ENCODE measurements at places on chromosomes 1 and 21.

GRCh38 chr1:10948463-10948775 lies 64.0 kb upstream of the TARDBP start:
- DNase-seq, result no peak

DNA sequence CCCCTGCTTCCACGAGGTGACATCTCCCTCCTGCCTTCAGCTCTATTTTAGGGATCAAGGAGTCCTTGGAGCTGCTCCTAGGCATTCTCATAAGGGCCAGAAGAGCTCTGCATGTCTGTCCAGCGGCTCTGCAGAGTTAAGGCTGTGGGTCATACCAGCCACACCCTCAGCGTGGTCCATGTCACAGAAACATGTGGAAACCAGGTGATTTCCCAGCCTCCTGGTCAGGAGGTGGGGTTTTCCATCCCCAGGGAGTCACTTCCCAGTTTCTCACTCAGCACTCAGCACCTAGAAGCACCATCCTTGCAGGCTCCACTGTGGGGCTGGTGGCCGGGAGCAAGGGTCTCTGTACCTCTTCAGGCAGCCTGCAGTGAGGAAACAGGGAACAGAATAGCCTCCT lies 1.4 kb upstream of the TNFRSF1B start:
- no peak for DNase-seq

DNA sequence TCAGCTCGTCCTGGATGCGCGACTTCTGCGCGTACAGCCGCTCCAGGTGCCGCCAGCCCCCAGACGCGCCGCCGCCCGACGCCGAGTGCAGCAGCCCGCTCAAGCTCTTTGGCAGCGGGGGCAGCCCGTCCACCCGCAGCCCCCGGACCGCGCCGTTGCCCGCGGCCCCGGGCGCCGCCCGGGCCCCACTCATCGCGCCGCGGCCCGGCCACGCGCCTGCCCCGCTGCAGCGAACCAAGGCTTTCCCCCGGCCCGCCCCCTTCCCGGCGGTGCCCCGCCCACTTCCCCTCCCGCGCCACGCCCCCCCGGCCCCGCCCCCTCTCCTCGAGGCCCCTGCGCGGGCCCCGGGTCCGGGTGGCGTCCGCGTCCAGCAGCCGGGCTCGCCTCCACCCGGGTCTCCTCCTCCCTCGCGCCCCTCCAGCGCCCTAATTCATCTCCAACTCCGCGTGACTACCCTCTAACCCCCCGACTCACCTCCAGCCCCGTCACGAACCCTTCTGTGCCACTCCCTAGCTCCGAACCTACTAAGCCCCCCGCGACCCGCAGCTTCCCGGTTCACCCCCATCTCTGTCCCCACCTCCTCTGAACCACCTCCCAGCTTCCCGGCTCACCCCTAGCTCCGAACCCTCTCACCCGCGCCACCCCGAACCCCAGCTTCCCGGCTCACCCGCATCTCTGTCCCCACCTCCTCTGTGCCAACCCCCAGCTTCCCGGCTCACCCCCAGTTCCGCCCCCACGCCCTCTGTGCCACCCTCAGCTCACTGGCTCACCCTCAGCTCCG lies at the start of gene FAM89A:
Gene FAM89A (minus strand): TSS at position 236 of the 781 bp plus-strand sequence. CDS start 43 bp downstream, at position 193.
- DNase-seq, result peak; percentile 13

DNA sequence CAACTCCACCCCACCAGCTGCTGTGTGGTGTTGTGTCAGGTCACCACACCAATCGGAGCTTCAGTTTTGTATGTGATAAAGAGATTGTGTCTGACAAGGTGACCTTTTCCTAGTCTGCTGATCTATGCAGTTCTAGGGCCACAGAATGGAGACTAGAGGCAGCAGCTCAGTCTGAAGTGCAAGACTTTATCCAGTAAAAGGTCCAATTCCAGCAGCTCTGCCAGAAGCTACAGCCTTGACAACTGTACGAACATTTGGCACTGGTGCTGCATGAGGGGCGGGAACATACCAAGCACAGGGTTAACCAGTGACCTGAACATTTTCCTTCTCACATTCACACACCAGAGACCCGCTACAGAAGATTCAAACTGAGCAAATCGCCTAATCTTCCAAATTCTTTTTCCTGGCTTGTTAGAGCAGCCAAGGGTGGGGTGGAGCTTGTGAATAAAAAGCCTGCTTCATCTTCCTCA lies 9.3 kb downstream of the FMO1 start:
- no peak for DNase-seq

GRCh38 chr1:116817582-116818064 lies 63.4 kb downstream of the CD2 start:
- no peak for DNase-seq

DNA sequence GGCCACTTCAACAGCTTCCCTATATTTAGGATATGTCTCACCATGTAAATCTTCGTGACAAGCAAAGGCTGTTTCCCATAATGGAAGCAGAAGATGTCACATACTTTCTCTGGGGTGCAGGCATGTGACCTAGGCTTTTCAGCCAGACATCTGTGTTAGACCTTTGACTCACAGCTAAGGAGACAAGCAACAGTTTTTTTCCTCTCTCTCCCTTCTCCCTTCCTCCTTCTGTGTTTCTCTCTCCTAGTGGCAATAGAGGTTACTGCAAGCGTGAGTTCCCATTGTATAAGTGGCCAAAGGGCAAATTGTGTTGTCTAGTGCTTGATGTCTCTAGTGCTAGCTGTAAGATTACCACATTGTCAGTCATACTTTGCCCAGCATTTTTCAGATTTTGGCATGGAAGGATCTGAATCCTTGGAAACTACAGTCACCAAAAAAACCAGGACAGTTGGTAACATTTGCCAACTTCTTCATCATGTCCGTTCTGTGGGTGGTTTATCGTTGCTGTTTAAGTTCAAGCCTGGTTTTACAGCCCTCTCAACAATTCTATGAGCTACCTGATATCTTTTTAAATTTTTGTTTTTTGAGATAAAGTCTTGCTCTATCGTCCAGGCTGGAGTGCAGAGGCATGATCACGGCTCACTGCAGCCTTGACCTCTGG lies 44.4 kb upstream of the RABGAP1L start:
- DNase-seq, result no peak

DNA sequence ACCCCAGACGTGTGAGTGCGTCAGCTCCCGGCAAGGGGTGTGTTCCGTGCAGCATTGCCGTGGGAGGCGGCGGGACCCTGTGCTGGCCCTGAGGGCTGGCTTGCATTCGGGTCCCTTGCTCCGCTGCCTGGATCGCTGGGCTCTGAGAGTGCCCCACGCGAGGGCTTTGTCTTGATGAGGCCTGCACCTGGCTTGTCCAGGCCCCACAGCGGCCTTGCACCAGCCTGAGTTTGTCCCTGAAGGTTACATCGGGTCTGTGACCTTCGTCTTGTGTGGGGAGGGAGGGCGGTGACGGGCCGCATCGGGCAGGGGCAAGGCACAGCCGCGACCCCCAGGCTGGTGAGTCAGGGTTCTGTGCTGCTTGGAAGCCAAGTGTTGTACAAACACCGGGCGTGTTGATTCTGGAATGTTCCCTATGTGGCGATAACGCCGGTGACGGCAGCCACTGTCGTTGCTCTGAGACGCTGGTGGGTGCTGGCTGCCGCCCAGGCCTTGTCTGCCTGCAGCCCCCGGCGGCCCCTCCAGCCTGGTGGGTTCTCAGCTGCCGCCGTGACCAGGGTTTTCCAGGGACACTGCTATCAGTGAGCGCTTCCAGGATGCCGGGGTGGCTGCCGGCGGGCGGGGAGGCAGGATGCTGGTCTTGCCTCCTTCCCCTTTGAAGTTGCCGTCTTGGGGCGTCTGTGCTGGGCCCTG lies 42.9 kb downstream of the SLX9 start:
- no peak for DNase-seq

- no peak for DNase-seq
These were observed 408.0 kb downstream of the DISC1 start for GRCh38 chr1:232034556-232034955.

DNA sequence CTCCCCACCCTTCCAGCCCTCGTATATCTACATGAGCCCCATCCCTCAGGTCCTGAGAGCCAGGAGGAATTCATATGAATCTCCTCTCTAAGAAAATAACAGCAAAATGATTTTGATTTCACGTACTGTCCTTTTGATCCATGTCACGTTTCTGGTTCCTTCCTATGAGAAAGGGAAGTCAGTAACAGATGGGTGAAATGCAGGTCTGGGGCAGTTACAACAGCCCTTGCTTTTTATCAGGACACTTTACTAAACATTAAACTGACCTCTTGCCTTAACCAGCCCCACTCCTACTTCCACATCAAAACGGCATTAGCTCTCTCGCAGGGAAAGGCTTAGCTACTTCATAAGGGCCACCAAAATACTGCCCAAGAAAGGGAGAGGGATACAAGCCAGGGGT lies 59.0 kb downstream of the SPATA46 start:
- no peak for DNase-seq

DNA sequence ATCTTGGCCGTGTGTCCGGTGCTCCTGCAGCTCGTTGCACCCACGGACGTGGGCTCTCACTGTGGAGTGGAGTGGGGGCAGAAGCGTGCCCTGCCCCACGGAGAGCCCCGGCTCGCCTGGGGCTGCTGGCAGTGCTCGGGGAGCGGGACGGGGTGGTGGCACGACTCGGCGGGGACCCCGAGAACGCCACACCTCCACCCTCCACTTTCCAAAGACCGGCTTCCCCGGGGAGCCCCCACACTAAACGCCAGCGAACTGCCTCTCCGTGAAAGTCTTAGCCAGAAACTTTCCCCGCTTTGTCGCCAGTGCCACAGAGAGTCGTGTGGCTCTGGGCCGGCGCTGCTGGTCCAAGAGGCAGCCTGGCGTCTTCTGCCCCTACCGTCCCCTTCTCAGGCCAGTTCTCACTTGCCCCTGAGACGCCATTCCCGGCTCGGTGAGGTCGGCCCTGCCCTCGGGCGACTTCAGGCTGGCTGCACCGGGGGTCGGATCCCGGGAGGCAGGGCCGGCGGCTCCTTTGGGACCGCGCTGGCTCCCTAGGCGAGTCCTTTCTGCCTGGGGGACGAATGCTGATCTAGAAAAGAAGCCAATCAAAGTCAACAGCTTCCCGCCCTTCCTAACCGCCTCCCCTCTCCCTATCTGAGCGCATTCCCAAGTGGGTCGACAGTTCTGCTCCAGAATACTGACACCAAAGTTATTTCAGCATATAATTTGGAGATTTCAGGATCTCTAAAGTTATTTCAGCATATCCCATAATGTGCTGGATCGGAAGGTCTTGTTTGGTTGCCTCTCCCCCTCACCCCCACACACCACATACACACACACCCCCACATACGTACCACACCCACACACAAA lies 2.6 kb upstream of the SAMD13 start:
- DNase-seq, result peak; percentile 44

GRCh38 chr1:15272009-15272781 lies 25.2 kb downstream of the FHAD1 start:
- DNase-seq, result no peak

DNA sequence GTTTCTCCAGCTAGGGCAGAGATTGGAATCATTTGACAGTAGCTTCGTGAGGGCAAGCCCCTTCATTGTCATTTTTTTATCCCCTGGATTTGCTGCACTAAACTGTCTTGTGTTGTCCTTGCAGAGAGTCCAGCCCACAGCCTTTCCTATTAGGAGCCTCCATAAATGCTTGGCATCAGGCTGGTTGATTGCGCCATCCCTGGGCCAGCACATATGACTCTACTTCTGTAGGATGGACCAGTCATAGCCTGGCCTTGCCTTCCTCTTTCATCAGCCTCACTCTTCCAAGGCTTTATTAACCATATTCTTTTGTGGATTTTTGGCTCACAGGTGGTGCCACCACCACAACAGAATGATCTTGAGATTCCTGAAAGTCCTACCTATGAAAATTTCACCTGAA lies 31.4 kb downstream of the LY9 start:
- DNase-seq, result no peak

DNA sequence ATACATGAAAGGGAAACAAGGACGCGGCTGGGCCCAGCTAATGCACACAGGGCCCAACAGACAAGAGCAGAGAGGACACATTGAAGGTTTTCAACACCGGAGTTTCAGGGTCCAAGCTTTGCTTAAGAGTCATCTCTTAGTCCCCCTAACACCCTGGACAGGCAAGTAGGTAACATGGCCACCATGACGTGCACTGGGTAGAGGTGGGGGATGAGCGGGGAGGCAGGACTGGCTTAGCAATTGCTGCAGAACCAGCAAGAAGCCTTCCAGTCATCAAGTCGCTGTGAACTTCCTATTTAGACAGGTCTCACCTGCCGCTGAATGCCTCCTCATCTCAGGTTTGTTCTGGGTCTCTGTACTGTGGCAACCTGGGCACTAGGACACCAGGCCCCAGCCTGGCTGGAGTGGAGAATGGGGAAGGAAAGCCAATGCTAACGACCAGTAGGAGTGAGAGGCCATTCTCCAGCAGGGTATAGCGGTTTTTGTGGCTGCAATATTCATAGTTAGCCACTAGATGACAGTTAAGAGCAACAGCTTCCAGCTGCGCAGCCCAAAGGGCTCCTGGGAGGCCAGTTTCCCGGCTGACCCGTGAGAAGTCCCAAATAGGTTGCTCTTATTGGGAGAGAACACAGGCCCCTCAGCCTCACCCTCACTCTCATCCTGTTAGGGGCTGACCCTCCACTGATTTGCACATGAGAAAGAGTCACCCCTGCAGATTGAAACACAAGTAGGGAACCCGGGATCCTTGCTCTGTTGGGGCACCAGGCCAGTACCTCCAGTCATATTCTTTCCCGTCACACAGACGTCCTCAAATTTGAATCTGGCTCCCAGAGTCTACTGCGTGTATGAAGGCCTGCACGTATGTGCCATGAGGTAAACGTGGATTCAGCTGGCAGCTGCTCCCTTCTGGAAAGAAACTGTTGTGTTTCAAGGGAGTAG lies 6.0 kb upstream of the PIGC start:
- peak; percentile 6 for DNase-seq

- no peak for DNase-seq
These were observed 14.5 kb downstream of the MCOLN2 start for GRCh38 chr1:84982395-84982794.

DNA sequence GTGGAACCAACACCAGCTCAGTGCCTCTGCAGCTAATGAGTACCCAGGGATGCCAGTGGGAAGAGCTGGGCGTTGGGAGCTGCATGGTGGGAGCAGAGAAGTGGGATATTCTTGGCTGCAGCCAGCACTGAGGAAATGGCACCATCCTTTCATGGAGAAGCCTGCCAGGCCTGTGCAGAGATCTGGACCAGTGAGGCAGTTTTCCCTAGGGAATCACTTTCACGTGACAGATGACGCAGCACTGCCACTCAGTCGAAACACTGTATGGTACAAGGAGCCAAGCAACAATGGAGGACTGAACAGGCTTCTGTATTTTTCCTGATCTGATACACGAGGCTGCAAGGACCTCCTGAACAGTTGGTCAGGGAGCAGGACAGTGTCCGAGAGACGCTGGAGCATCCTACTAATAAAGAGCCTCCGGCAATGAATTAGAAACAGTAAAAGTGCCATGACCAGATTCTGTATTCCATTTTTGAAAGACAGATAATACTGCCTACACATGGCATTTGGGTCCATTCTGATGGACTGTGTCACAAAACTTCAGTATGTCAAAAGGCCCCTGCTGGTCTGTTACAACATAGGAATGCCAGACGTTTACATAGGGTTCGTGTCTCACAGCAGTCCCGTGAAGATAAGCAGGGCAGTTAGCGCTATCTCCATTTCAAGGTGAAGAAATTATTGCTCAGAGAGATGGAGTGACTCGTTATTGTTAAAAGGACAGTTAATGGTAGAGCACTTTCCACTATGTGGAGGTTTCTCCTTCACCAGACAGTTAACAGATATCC lies 44.0 kb upstream of the LMO4 start:
- DNase-seq, result no peak
